HAP-1 (cell line): ENCODE measurements at places on chromosomes 6 and 20.

- no peak for DNase-seq
These were observed 25.4 kb downstream of the NDRG3 start for GRCh38 chr20:36720510-36720909.

DNA sequence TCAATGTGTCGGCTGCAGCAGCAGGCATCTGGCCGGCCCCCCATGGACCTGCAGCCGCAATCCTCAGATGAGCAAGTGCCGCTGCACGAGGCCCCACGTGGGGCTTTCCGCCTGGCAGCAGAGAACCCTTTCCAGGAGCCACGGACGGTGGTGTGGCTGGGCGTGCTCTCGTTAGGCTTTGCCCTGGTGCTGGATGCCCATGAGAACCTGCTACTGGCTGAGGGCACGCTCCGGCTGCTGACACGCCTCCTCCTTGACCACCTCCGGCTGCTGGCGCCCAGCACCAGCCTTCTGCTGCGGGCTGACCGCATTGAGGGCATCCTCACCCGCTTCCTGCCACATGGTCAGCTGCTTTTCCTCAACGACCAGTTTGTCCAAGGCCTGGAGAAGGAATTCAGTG lies 3.5 kb downstream of the AP5S1 start:
- DNase-seq, result no peak

GRCh38 chr6:91509711-91510110 lies 922.8 kb upstream of the MAP3K7 start:
- no peak for DNase-seq

DNA sequence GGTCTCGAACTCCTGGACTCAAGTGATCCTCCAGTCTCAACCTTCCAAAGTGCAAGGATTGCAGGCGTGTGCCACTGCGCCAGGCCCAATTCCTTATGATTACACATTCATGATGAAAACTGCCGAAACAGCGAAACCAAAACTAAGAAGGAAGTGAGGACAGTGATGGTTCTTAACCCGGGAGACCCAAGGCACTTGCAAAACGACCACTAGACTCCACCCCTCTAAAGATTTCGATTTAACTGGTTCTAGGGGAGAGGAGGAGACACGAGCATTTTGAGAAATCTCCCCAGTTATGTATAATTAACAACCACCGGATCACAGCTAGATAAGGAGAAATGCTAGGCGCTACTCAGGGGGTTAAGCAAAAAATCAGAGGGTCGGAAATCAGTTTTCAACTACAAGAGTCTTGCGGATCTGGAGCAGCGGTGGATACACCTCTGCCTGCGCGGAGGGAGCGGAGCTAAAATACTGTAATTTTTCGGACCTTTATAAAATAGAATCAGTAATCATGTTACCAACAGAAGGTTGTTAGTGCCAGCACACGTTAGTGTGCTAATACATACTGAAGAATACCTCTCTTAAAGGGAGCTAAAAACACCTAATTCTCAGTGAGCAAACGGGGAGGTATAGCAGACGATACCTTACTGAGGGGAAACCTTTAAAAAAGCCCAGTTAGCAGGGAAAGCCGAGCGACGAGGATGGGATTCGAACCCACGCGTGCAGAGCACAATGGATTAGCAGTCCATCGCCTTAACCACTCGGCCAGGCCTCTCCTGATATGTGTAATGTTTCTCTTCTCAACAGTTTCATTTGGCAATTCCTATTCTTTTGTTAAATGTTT lies 60.0 kb upstream of the BTN3A2 start:
- peak; percentile 84 for DNase-seq

- DNase-seq, result no peak
These were observed 81.6 kb downstream of the OLIG3 start for GRCh38 chr6:137412562-137412961.

DNA sequence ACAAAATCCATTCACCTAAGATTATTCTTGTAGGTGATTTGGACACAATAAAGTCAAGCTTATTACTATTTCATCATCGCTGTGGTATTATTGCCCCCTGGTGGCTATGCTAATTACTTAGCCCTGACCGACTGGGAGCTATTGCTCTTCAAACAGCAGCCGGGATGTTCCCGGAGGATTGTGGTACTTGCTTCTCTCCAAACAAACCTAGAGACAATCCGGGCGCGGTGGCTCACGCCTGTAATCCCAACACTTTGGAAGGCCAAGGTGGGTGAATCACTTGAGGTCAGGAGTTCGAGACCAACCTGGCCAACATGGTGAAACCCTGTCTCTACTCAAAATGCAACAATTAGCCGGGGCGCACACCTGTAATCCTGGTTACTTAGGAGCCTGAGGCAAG lies 15.4 kb upstream of the STMND1 start:
- DNase-seq, result peak; percentile 47

DNA sequence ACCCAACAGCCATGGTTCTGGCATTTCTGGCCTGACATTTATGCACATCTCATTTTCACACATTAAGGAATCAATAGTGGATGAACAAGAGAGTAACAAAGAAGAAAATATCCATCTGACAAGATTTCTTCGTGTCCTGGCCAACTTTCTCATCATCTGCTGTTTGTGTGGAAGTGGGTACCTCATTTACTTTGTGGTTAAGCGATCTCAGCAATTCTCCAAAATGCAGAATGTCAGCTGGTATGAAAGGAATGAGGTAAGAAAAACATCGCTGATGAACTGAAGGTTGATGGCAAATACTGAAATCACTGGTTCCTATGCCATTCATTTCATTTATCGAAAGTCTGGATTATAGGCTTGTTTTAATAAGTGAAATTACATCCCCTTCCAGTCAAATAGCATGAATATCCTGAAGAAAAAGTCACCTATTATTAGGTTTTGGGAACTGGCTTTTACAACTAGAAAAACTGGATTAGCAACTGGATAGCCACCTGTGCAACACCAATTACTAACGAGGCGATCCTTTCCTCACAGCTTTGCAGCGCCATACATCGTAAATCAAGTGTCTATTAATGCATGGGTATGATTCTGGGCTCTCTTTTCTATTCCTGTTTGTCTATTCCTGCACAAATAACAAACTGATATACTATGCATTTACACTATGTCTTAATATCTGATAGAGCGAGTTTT lies 50.2 kb upstream of the NOP56 start:
- no peak for DNase-seq

- peak; percentile 22 for DNase-seq
These were observed 649.7 kb upstream of the GJE1 start for GRCh38 chr6:141482796-141483597.
